Left cardiac atrium (tissue), 4 donors: ENCODE measurements at places on chromosomes 16 and 17.

- DNase-seq = no peak
Observed at GRCh38 chr17:28268610-28269313, 50.2 kb upstream of the TMEM97 start.

DNA sequence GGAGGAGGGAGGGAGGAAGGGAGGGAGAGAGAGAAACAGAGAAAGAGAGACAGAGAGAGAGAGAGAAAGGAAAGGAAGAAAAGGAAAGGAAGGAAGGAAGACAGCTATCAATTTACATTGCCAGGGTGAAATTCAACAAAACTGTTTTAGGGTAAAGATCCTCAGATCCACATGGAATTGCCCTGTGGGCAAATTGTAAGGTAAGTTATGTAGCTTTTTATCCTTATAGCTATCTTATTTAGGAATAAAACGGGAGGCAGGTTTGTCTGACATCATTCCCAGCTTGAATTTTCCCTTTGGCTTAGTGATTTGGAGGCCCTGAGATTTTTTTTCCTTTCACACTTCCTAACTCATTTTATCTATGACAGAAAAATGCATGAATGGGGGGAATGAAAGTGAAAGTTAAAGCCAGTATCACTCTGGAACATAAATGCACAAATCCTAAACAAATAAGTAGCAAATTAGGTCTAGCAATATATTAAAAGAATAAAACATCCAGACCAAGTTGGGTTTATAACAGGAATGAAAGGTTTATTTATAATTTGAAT lies 3.4 kb upstream of the UQCRC2 start:
- no peak for DNase-seq

- DNase-seq = no peak
Observed at GRCh38 chr17:48122665-48123045, 15.1 kb downstream of the SNX11 start.

- no peak for DNase-seq
Observed at GRCh38 chr17:56679115-56679776, 85.7 kb downstream of the NOG start.

GRCh38 chr17:17590141-17590751 lies 1.3 kb downstream of the PEMT start:
- no peak for DNase-seq

DNA sequence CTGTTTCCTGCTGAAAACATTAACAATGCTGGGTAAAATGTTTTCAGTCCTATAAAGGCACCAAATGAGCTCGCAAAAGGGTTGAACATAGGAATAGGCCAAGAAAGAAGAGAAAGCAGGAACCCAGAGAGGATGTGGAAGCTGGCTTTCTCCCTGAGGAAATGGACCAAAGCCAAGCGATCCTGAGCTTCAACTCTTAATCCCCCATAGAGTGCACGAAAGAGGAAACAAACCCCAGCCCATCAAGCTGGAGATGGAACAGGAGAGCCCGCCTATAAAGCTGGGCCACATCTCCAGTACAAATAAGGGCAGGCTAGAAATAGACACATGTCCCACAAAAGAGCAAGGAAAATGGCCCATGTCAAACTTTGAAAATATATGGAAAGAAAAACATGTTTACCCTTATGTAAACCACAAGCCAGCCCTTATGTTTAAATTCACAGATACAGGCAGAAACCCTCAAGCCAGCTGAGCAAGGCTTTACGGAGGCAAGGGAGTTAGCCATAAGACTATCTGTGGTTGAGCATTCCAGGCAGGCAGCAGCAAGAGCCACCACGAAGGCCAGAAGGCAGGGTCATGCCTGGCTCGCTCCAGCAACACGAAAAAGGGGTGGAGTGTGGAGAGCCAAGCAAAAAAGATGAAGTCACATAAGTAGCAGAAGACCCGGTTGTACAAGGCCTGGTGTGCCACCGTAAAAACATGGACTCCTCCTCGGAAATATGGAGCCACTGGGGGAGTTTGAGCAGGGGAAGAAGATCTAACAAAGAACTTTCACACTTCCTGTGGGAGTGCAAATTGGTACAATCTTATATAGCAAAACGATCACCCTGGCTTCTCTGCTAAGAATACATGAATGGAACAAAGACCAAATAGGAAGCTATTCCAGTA lies 27.8 kb downstream of the COPRS start:
- DNase-seq = no peak

DNA sequence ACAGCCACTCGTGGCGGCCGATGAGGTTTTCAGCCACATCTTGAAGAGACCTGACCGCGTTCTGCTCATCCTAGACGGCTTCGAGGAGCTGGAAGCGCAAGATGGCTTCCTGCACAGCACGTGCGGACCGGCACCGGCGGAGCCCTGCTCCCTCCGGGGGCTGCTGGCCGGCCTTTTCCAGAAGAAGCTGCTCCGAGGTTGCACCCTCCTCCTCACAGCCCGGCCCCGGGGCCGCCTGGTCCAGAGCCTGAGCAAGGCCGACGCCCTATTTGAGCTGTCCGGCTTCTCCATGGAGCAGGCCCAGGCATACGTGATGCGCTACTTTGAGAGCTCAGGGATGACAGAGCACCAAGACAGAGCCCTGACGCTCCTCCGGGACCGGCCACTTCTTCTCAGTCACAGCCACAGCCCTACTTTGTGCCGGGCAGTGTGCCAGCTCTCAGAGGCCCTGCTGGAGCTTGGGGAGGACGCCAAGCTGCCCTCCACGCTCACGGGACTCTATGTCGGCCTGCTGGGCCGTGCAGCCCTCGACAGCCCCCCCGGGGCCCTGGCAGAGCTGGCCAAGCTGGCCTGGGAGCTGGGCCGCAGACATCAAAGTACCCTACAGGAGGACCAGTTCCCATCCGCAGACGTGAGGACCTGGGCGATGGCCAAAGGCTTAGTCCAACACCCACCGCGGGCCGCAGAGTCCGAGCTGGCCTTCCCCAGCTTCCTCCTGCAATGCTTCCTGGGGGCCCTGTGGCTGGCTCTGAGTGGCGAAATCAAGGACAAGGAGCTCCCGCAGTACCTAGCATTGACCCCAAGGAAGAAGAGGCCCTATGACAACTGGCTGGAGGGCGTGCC lies 30.1 kb downstream of the CIITA start:
- DNase-seq = peak; percentile 40

- DNase-seq = no peak
Observed at GRCh38 chr16:84370723-84371552, 2.6 kb downstream of the ATP2C2 start.

DNA sequence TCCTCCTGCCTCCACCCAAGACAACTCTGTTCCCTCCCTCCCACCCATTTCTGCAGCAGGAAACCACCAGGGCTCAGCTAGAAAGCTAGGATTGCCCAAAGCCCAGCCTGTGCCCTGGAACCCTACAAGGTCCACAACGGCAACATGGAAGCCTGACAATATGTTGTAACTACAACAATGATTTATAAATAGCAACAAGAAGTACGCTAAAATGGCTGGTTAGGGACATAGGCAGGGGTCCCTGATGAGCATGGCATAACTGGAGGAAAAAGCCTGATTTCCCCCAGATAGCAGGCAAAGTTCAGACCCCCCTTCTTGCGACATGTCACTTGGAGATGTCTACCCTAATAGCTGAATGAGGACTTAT lies 6.6 kb downstream of the ST3GAL2 start:
- no peak for DNase-seq

- DNase-seq = no peak
Observed at GRCh38 chr17:37831986-37832385, 87.1 kb upstream of the HNF1B start.

- no peak for DNase-seq
Observed at GRCh38 chr16:66701516-66701915, 5.0 kb upstream of the CMTM4 start.

GRCh38 chr16:12276576-12276975 lies 300.0 kb downstream of the SNX29 start:
- no peak for DNase-seq

DNA sequence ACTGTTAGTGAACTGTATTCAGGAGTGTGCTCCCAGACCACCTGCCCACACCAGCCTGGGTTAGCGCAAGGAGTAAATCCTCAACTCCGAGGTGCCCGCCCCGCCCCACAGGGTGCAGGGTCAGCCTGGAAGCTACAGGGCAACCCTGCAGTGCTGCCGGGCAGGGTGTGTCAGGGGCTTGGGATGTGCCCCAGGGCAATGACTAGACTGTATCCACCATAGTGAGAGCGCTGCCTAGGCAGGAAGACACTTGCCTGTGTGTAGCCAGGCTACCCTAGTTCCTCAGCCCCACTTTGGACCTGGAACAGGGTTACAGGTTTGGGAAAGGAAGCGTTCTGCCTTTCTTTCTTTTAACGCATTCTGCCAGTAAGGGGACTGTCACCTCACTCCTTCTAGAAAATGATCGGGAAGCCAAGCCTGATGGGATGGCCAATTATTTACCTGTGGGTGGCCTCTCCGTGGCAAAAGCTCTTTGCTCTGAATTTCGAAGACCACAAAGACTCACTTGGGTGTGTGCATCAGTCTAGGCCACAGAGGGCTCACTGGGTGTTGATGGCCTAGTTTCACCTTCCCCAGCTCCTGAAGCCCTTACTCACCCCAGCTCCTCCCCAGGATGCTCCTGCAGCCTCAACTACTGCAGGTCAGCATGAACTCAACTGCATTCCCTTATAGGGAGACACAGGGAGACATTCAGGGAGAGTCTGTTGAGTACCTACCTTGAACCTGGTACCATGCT lies 90.9 kb downstream of the CCDC182 start:
- DNase-seq = no peak

GRCh38 chr17:29956225-29956624 lies 14.8 kb downstream of the EFCAB5 start:
- no peak for DNase-seq

GRCh38 chr16:26976873-26977272 lies 89.9 kb upstream of the C16orf82 start:
- no peak for DNase-seq

DNA sequence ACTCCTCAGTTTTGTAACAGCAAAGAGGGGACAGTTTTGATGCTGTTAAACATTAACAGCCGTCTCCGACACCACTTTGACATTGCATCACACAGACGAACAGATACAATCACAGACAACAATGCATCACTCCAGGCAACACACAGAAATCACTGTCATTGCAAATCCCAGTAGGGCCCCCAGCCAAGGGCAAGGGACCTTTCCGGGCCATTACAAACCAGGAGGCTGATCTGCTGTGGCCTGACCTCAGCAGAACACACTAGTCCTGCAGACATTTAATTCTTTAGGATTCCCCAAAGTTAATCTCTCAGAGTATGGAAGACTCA lies 136.2 kb upstream of the RCVRN start:
- DNase-seq = no peak

GRCh38 chr16:75745242-75745641 lies 19.0 kb upstream of the CPHXL start:
- no peak for DNase-seq

DNA sequence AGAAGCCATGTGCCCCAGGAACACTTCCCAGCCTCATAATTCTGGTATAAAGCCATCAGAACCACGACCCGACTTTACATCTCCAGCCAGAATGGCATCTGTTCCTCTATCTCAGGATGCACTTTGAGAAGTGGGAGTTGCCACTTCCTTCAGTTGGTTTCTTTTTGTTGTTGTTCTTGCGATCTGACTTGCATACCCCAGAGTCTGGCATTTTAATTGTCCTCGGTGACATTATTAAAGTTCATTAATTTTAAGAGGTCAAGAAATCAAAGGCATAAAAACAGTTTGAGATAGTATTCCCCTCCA lies 13.5 kb downstream of the MARCHF10 start:
- no peak for DNase-seq

DNA sequence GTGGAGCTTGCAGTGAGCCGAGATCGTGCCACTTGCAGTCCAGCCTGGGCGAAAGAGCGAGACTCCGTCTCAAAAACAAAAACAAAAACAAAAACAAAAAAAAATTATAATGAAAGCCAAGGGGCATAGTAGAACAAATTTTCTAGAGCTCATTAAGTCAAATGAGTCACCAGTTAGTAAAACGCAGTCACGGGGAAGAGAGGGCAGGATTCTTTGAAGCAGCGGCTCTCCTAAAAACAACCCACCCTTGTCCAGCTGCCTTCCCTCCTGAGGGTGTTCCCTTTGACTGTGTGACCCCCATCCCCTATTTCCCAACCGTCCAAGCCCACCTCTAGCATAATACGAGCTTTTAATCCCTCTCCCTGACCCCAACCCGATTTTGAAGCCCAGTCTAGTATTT lies 44.1 kb upstream of the STH start:
- no peak for DNase-seq

DNA sequence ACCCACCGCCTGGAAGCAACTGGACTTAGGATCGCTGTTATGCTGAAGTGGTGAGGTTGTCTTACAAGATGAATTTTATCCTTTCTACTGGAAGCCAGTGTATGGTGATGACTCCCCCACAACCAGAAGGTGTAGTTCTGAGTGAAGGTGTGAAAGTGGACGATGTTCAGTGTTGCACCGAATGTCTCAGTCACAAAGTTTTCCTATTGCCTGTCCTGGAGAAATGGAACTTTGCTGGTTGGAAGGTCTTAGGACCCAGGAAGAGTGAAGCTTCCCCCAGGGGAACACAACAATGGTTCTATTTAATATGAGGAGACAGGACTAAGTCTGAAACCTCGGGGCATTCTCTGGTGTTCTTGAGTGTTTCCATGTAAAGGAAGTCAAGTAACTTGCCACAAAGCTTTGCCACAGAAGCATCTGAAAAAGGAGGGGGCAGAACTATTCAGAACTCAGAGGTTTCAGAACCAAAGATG lies 44.2 kb downstream of the USP22 start:
- no peak for DNase-seq

- no peak for DNase-seq
Observed at GRCh38 chr17:37148156-37148555, 199.4 kb downstream of the AATF start.

DNA sequence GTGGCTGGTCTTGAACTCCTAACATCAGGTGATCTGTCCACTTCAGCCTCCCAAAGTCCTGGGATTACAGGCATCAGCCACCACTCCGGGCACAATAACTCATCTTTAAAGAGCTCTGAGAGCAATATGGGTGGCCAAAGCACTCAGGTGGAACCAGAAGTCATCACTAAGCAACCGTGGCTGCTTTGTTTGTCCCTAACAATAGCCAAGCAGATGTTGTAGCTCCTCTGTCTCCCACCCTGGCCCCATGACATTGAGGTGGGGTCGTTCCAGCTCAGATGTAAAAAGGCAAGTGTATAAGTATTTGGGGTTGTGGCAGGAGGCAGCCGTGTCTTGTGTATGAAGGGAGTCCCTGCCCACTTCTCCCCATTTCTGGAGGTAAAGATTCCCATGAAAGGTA lies 3.7 kb upstream of the SCIMP start:
- DNase-seq = no peak

- peak; percentile 40 for DNase-seq
Observed at GRCh38 chr16:3266873-3267537, 10.6 kb upstream of the MEFV start.
